ENCODE measurements at places on chromosomes 5 and 9.

DNA sequence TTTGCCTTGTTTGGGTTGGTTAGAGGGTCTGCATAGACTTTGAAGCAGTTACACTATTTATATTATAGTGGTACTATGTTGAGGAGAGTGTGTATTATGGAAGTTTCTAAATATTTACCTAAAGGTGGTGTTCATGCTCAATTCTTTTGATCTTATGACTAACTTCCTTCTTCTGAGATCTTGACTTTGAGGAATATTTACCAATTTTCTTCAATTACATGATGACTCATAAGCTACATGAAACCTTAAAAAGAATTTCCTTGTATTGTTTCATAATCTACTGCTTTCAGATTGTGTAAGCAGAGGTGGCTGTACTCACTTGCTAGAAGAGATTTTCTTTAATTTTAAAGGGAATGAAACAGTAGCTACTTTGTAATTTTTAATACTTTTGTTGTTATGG is 276.1 kb downstream of the TAF11L14 start:
- no peak for DNase-seq

DNA sequence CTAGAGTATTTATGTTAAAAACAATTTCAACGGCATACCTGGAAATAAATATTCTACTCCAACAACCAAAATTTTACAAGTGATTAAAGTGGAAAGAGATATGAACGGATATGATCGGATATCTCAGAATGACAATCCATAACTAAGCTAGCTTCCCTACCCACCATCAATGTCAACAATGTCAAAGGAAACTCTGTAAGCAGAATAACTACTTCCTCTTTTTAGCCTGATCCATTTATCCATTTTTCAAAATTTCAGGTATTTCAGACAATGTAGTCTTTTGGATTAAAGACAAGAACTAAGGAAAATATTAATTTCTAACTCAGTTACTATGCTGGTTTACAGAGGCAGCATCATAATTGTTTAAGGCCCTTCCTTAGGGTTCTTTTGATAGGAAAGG is 188.7 kb downstream of the DENND1A start:
- DNase-seq, result no peak

- DNase-seq, result no peak
These were observed 57.7 kb upstream of the SHB start for GRCh38 chr9:38126730-38127129.

DNA sequence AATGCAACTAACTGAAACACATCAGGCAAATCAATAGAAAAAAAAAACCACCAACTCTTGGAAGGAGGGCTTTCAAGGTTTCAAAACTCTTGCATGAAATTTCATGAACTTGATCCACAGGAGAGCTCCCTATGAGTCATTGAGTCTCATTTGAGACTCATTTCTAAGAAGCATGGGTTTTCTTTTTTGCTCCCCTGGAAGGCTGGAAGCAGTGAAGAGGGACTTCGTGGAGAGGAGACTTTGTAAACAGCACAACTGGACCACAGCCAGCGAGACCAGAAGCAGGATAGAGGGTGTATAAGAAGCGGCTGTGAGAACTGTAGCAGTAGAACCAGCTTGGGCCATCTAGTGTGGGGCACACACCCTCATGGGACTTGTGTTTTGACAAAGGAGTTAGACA is 41.2 kb upstream of the RAPGEF1 start:
- no peak for DNase-seq

DNA sequence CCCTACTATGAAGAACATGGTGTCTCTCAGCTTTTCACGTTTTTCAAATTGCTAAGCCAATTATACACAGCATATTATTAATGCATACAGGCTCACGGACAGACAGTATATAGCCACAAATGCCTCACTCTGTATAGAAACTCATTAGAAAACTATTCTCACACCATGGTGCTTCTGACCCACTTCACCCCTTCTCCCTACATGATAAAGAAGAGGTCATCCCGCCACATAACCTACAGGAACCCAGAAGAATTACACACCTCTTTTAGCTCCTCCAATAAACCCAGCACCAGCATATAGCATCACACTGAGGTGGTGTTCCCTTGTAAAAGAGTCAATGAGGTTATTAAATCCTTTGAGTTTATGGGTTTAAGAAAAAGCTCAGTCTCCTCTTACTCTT is 5.6 kb downstream of the TLE1 start:
- DNase-seq, result no peak

- DNase-seq, result no peak
These were observed 3.8 kb downstream of the COL23A1 start for GRCh38 chr5:178586396-178586795.

GRCh38 chr5:10701567-10702039 is 59.4 kb downstream of the DAP start:
- DNase-seq, result no peak

GRCh38 chr9:136979769-136980587 is 2.7 kb downstream of the PTGDS start:
- no peak for DNase-seq

GRCh38 chr5:168952196-168952595 is 348.7 kb downstream of the SLIT3 start:
- DNase-seq, result no peak

- DNase-seq, result no peak
These were observed 32.4 kb upstream of the RPL26L1 start for GRCh38 chr5:172926796-172927195.

DNA sequence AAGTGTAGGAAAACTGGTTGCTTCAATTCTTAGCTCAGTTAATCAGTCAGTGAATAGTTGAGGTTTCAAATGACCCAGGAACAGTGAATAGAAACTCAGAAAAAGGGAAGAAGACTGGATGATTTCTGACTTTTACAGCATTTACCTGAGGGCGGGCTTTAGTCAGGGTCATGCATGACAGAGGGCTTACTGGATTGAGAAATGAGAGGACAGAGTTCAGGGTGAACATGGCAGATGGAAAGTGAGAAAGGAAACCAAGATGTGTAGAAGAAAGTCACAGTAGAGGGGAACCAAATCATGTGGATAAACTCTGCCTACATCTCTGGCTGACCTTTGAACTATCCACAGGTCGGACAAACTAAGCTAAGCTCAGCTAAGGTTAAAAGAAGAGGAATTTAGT is 596.0 kb downstream of the SEMA5A start:
- DNase-seq, result no peak

- DNase-seq, result no peak
These were observed 329.5 kb downstream of the DEPDC1B start for GRCh38 chr5:60370508-60370907.

GRCh38 chr5:176731506-176732160 is 78.7 kb upstream of the UNC5A start:
- no peak for DNase-seq

DNA sequence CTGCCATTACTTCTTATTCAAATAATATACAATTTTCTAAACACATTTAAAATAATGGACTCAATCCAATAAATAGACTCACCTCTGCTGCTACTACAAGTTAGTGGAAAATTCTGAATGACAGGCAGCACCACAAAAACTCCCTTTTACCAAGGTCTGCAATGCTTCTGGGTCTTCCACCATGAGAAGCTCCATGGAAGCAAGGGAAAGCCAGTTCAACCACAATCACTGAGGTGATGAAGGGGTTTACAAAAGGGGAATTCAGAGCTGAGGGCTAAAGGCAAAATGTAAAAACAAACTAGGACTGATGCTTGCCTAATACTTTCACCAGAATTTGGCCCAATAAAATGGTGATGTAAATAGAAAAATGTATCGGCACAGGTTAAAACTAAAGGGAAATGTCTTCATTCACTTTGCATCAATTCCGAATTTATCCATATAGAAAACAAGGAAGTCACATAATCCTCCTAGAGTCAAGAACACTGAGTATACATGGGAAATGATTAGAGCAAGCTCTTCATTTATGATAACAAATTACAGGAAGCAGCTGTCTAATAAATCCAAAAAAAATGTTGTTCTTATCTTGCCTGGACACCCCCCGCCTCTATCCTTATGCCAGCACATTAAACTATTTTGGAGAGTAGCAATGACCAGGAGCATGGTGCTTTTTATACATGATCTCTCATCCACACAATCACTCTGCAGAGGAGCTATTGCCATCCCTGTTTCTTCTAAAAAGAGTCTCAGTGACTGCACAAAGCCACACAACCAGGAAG is 66.3 kb upstream of the NFIB start:
- no peak for DNase-seq

DNA sequence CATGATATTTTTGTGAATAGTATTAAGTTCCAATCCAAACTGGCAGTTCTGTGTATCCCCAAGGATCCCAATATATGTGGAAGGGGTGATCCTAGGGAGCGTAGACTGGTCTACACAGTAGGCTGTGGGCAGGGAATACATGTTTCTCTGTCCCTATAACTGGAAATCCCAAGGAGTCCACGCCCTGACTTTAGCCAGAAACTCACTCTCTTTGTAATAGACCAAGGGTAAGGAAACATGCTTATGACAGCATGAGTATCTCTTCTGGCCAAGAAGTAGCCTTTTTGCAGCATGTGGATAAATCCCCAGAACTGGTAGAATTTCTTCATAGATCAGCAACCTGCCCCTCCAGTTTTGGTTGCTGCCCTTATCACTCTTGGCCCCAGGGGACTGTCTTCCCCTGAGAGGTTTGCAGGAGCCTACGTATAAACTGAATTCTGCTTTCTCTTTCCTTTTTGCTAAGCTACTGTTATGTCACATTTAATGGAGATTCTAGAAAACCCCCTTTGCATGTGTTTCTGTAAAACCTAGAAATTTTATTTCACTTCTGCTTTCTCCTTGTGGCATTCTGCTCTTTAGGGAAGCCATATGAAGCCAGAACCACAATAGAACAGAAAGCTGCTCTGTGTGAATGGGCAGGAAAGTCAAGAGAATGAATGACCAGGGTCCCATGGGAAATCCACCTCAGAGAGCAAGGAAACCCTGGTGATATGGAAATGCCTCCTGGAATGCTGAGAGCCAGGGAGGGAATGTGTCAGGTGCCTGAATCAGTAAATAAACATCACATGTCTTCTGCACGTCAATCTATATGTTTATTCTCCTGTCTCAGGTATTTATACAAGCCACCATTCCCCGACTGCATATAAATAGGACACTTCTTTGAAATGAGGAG is 3.5 kb downstream of the IFNA2 start:
- no peak for DNase-seq

DNA sequence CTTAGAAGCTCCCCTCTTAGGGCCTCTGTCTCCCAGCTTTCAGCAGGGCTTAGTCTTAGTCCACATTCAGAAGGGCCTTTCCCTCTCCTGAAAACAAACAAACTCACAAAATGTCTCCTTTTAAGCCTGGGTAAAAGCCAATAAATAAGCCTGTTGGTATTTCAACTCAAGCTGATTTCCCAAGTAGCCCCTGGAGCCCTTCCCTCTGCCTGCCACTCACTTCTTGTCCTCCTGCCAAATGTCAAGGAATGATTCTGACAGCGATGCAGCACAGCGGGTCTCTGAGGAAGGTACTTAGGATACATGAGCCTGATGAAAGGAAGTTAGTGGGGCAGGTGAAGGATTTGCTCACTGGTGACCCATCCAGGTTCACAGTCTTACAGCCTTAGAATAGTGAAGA is 210.5 kb downstream of the PJA2 start:
- no peak for DNase-seq

DNA sequence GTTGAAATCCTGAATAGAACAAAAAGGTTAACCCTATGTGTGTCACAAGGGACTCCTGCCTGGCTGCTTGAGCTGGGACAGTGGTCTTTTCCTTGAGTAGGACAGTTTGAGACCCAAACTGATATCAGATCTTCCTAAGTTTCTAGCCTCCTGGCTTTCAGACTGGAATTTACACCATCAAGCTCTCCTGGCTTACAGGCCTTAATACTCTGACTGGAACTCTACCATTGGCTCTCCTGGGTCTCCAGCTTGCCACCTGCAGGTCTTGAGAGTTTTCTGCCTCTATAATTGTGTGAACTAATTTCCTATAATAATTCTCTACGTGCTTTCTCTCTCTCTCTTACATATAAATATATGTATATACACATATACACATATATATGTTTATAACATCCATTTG is 112.5 kb downstream of the PRR16 start:
- no peak for DNase-seq

- DNase-seq, result no peak
These were observed 56.7 kb downstream of the GADD45G start for GRCh38 chr9:89661391-89661949.

DNA sequence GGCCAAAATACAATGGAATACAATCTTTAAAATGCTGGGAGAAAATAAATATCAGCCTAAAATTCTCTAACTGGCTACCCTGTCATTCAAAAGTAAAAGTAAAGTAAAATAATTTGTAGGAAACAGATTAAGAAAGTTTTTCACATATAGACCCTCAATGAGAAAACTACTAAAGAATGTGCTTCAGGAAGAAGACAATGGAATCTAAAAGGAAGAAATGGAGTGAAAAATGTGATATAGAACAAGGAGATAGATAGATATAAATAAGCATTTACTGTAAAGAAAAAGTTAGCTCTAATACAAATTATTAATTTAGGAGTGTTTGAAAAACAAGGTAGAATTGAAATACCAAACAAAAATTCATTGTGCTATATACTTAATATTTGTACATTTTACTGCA is 368.6 kb upstream of the MPDZ start:
- DNase-seq, result no peak

DNA sequence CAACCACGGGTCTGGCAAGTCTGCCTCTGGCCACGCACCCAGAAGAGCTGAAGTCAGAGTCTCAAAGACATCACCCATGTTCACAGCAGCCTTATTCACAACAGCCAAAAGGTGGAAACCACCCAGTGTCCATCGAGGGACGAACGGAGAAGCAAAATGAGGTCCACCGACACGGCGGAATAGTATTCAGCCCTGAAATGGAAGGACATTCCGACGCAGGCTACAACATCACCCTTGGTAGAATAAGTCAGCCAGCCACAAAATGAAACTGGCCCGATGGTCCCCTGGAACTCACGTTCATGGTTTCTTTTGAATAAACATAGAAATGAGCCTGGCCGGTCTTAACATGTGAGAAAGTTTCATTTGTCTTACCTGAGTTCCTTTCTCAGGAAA is 16.9 kb downstream of the CCDC187 start:
- DNase-seq, result no peak

GRCh38 chr9:137429974-137430722 is 7.0 kb downstream of the NOXA1 start:
- DNase-seq, result no peak

DNA sequence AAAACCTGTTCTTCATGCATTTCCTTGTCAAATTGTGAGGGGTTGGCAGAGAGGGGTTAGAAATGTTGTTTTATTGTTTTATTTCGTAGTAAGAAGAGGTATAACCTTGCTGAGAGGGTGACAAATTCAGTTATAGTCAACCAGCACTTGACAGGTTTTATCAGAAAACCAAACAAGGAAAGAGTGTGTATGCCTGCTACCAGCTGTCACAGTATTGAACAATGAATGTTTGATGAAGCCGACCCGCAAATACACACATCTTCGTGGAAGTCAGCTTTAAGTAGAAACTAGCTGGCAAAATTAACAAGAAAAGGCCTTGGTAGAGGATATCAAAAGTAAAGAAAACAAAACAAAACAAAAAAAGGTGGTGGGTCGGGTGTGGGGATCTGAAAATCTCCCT is 214.6 kb upstream of the TLE4 start:
- DNase-seq, result no peak

DNA sequence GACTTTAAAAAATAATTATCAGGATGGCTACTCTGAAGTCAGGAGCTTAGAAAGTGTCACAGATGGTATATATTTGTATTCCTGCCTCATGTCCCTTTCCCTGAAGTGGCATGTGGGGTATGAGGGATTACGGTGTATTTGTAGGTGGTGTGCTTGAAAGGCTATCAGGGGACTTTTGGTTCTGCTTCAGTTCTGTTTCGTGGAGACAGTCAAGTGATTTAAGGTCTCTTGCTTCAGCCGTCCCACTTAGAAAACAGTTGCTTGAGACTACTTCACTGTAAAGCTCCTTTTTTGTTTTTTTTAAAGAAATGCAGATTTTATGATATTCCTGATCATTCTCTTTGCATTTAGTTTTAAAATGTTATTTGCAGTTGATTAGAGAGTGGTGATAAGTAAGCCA is 18.3 kb downstream of the PARP8 start:
- DNase-seq, result no peak

All from pulmonary artery endothelial cell (primary cell).